Temporal lobe (tissue), 4 donors: ENCODE measurements at places on chromosomes 3 and 15. TPM values are rescaled to one million over a fixed set of nuclear protein-coding genes. Genes with fewer than 3 reads are reported as not detected.

APOD gene
- 7.4 TPM for total RNA-seq

GPR87 gene
- not detected for total RNA-seq

CAND2 gene
- 10.6 TPM for total RNA-seq

HTR3E gene
- total RNA-seq = not detected

ROBO2 gene
- total RNA-seq = 253 TPM

SEMA3F gene
- total RNA-seq = 8.9 TPM

GASK1A gene
- 4.9 TPM for total RNA-seq

SPRED1 gene
- 49.9 TPM for total RNA-seq

ADPRH gene
- 0.74 TPM for total RNA-seq

SLC2A2 gene
- not detected for total RNA-seq

ADGRG7 gene
- total RNA-seq = under 0.01 TPM

C3orf49 gene
- not detected for total RNA-seq

MASP1 gene
- total RNA-seq = 42.0 TPM

BCL2A1 gene
- 0.49 TPM for total RNA-seq

TMF1 gene
- total RNA-seq = 30.0 TPM

CHRFAM7A gene
- 2.7 TPM for total RNA-seq

ZBBX gene
- total RNA-seq = 3.9 TPM

KBTBD8 gene
- total RNA-seq = 9.8 TPM

HGD gene
- 0.98 TPM for total RNA-seq

CCR5 gene
- total RNA-seq = not detected

MORC1 gene
- total RNA-seq = under 0.01 TPM

GOLGA8K gene
- 0.25 TPM for total RNA-seq

UNC45A gene
- total RNA-seq = 26.1 TPM

ADAMTS9 gene
- 20.7 TPM for total RNA-seq

ZNF660 gene
- total RNA-seq = 11.3 TPM

STAB1 gene
- 5.9 TPM for total RNA-seq

ZBTB11 gene
- total RNA-seq = 35.9 TPM

CTXND1 gene
- total RNA-seq = 0.74 TPM

CHST2 gene
- 23.4 TPM for total RNA-seq

ABHD14A gene
- 11.6 TPM for total RNA-seq

SLC25A20 gene
- total RNA-seq = 8.6 TPM

RTP3 gene
- not detected for total RNA-seq

TP63 gene
- total RNA-seq = 0.25 TPM

UROC1 gene
- total RNA-seq = not detected

ZNF774 gene
- total RNA-seq = 6.9 TPM

SPINK8 gene
- not detected for total RNA-seq

LRRC49 gene
- 95.6 TPM for total RNA-seq

MME gene
- 1.2 TPM for total RNA-seq

SEMA3G gene
- 3.7 TPM for total RNA-seq

PYGO1 gene
- total RNA-seq = 42.5 TPM

KLF15 gene
- 1.7 TPM for total RNA-seq

MESP2 gene
- total RNA-seq = not detected

LMAN1L gene
- total RNA-seq = not detected

AGBL1 gene
- 0.98 TPM for total RNA-seq

CFAP44 gene
- total RNA-seq = 5.4 TPM

PHLDB2 gene
- 8.4 TPM for total RNA-seq

TRPM1 gene
- total RNA-seq = not detected

CKMT1A gene
- total RNA-seq = 4.7 TPM

TYRO3 gene
- 10.3 TPM for total RNA-seq

ITIH1 gene
- not detected for total RNA-seq

CHDH gene
- total RNA-seq = 1.2 TPM

GOLGA6L7 gene
- total RNA-seq = not detected

ACAN gene
- total RNA-seq = 0.49 TPM
